ENCODE measurements at places on chromosomes 11 and 22. TPM values are rescaled to one million over a fixed set of nuclear protein-coding genes. Genes with fewer than 3 reads are reported as not detected.
A peak's percentile ranks its signal among the peaks of the same experiment; 100 is the strongest.

DNA sequence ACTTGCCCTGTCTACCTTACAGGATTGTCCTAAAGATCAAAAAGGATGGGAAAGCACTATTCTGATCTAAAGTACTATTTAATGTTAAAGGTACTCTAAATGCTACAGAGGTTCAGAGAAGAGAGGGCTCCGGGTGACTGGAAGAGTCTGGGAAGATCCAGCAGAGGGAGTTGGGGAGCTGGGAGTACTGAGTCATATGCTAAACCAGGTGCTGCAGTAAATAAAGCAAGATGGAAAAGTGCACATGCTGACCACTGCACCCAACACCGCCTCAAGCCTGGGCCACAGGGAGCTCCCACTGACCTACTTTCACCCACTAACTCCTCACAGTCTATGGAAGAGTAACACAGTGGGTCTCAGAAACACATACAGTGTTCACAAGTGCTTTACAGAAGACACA, 49.3 kb downstream of the WT1 start:
- no peak for DNase-seq

GRCh38 chr11:115338476-115338875, 165.7 kb downstream of the CADM1 start:
- DNase-seq: no peak

DNA sequence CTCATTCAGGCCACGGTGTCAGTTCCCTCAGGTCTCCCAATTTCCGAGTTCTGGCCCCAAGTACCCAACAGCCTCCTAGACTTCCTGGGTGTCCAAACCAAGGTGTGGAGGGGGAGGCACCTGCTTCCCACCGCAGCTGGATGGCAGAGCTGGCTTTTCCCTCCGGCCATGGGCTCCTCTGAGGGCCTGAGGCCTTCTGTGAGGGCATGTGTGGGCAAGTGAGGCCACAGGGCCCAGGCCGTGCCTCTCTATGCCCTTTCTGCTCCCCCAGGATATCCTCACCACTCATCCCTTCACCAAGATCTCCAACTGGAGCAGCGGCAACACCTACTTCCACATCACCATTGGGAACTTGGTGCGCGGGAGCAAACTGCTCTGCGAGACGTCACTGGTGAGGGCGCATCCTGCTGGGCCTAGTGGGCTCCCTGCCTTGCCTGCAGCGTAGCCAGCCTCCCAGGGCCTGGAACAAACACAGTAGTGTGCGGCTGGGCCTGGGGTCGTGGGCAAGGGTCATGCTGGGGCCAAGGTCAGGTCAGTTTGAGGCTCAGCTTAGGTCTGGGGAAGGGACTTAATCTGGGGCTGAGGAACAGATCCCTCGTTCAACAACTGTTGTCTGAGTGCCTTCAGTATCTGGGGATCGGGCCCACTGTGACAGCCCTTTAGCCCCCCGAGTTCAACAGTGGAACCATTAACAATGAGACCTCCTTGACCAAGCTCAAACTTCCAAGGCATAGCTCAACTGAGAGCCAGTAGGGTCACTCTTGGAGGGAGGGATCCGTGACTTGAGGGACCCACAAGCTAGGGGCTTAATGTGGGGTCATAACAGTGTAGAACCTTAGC, 85.8 kb downstream of the MYO7A start:
- DNase-seq: peak; percentile 30

DNA sequence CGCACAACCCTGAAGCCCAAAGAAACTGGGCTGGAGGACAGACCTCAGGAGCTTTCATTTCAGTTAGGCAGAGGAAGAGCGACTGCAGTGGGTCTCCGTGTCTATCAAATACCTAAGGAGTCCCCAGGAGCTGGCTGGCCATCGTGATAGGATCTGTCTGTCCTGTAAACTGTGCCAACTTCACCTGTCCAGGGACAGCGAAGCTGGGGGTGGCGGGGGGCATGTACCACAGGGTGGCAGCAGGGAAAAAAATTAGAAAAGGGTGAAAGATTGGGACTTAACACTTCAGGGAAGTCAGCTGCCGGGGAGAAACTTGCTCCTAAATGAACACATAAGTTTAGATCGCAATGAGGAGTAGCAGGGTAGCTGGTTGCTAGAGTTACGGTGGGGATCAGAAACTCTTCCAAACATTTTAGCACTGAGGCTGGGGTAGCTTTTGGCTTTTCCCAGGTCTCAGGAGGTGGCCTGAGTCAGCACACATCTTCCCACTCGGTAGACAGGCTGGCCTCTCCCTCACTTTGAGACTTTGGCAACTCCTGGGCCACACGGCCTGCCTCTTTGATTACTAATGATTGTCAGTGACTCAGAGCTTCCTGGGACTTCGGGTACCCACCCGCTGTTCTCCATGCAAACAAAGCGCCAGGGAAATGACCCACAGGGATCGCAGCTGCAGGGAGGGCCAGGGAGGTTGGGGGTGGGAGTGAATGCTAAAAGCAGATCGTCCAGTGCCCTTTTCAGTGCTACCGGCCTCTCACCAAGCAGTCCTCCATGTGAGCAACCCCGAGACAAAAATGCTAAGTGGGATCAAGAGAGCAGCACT, 2.9 kb upstream of the MTFP1 start:
- peak; percentile 93 for DNase-seq

C11orf42 gene
- total RNA-seq: not detected

GRCh38 chr11:98234698-98235097, 786.1 kb upstream of the CNTN5 start:
- DNase-seq: no peak

DNA sequence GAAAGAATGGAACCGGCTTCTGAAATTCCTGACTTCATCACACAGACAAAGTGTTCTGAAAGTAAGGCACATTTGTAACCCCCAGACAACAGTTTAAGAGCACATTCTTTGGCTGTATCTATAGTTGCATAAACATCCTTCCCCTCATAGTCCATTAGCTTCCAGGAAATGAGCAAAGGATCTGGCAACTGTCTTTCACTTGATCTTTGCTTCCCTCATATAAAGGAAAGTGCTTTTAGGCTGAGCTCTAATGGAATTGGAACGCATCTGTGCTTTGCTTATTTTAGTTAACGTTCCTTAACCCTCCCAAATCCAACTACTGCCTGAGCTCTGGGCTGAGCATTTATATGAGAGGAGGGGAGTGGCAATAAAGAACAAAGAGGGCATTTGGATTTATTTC, 76.9 kb upstream of the API5 start:
- DNase-seq: no peak

DNA sequence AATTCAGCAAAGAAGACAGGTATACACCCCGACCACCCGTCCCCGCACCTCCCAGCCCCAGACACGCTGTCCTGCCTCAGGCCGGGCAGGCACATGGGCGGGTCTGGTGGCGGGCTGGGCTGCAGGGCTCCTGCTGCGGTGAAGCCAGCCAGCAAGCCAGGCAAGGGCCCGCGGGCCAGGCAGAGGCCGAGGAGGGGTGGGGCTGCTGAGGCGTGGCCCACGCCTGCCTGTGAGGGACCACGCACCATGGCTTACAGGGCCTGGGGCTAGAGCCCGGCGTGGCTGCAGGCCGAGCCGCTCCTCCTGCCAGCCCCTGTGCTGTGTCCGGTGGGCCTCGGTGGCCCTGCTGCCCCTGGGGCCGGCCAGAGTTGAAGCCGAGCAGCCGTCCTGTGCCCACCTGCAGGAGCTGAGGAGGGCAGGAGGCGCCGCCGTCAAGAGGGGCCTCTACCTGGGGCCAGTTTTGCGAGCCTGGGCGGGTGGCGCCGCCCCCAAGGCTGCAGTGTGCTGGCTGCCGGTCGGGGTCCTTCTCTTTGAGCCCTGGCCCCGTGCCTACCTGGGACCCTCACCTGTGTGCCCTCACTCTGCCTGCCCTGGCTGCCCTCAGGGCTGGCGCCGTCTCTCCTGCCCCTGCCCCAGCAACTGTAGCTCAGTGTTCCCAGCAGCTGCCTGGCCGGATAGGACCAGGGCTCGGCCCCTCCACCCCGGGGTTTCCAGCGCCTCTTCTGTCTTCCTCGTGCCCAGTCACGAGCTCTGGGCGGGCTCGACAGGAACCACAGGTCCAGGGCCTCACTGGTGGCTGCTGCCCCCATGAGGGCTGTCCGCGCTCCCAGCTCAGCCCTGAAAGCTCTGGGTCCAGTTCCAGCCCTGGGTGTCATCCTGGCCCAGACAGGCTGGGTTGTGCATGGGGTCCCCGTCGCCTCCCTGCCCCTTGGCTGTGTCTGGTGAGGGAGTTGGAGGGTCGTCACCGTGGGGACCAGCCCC, 38.4 kb downstream of the MOB2 start:
- DNase-seq: no peak

DNA sequence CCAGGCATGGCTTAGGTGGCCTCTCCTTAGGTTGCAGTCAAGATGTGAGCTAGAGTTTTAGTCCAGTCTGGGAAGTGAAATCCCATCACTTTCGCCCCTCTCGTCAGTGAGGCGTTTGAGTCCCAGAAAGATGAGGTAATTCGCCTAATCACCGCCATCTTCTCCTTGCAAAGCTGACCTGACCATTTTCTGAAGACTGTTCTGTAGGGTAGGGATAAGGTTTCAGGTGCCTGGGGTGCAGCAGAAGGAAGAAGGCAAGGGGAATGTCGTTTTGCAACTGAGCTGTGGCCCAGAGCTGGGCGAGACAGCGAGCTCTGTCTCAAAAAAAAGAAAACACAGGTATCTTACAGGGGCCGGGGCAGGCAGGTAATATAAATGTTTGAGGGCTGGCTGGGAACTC, 61.7 kb upstream of the CECR2 start:
- no peak for DNase-seq

GRCh38 chr11:86143087-86144030, 74.5 kb upstream of the PICALM start:
- DNase-seq: no peak

GRCh38 chr11:65420979-65421793, 1.4 kb upstream of the NEAT1 start:
- DNase-seq: peak; percentile 99

- DNase-seq: peak; percentile 79
These were observed 18.2 kb downstream of the ADM start for GRCh38 chr11:10322830-10323792.

ATF4 gene
- 155 TPM for total RNA-seq

DNA sequence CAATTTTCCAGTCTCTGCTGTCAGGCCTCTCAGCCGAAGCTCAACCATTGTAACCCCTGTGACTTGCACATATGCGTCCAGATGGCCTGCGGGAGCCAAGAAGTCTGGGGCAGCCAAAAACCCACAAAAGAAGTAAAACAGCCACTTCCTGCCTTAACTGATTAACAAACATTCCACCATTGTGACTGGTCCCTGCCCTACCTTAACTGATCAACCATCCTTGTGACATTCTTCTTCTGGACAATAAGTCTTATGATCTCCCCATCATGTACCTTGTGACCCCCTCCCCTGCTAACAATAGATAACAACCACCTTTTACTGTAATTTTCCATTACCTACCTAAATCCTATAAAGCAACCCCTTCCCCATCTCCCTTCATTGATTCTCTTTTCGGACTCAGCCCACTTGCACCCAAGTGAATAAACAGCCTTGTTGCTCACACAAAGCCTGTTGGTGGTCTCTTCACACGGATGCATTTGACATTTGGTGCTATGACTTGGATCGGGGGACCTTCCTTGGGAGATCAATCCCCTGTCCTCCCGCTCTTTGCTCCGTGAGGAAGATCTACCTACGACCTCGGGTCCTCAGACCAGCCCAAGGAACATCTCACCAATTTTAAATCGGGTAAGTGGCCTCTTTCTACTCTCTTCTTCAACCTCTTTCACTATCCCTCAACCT, 1.3 kb upstream of the NDUFC2 start:
- no peak for DNase-seq

TRIM6 gene
- total RNA-seq: 1.3 TPM

DDTL gene
- total RNA-seq: not detected

DNA sequence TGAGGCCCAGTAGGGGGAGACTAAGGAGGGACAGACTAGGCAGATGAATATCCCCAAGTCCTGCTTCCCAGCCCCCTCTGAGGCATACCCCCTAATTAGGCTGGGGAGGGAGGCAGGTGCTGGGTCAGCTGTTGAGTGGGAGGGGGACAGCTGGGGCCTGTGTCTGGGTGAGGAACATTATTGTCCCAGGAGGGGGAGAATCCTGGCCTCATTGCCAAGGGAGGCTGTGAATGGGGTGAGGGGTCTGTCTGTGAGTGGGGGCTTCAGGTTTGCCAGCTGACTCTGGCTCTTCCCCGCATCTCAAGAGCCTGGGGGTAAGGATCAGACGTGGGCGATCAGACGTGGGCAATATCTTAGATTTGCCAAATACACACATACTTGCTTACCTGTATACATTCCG, 2.1 kb downstream of the INPPL1 start:
- no peak for DNase-seq

DNA sequence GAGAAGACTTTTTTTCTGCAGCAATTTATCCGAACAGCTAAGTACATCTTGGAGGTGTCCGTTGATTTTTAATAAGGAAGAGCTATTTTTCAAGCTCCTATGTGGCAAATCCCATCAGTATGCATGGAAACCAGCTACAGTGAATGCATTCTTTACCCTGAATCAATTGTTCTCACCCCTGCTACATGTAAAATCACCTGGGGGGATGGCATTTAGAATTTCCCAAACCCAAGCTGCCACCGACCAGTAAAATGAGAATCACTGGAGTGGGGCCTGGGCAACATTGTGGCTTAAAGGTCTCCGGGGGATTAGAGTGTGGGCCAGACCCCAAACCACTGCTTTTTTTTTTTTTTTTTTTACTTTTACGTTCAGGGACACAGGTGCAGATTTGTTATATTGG, 2.8 kb upstream of the ZNF195 start:
- no peak for DNase-seq

OR52I2 gene
- not detected for total RNA-seq

GRCh38 chr11:9775398-9775779, 111.5 kb downstream of the SWAP70 start:
- no peak for DNase-seq

- DNase-seq: peak; percentile 88
These were observed 56.9 kb upstream of the PRSS23 start for GRCh38 chr11:86743223-86744118.

DNA sequence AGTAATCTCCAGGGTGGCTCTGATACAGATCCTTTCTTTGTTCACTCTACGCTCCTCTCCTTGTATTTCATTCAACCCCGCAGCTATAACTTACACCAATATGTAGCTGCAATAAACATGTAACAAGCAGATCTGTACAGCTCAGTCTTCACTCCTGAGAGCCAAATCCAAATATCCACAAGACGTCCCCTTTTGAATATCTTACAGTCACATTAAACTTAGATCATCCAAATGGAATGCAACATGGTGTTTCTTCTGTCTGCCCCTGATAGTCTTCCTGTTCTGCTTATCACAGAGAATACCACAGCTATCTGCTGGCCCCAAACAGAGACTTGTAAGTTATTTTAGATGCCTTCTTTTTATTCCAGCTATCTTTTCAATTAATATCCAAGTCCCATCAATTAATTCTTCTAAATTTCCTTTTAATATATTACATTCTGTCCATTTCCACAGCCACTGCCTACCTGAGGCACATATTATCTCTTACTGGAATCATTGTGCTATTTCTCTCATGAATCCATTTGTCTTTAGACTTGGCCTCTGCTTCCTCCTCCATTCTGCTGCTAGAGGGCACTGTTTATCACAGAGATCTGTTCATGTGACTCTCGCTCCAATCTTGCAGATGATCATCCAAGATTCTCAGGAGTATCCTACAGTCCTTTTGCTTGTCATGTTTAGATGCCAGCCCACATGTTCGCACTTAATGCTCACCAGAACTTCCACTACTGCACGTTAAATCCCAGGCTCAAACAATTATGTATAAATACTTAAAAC, 908.6 kb downstream of the NTM start:
- DNase-seq: no peak

All from right atrium auricular region (tissue), 2 donors.